Posterior vena cava (tissue), 2 donors: ENCODE measurements at places on chromosomes 13 and 19. TPM values are rescaled to one million over a fixed set of nuclear protein-coding genes. Genes with fewer than 3 reads are reported as not detected.

DNA sequence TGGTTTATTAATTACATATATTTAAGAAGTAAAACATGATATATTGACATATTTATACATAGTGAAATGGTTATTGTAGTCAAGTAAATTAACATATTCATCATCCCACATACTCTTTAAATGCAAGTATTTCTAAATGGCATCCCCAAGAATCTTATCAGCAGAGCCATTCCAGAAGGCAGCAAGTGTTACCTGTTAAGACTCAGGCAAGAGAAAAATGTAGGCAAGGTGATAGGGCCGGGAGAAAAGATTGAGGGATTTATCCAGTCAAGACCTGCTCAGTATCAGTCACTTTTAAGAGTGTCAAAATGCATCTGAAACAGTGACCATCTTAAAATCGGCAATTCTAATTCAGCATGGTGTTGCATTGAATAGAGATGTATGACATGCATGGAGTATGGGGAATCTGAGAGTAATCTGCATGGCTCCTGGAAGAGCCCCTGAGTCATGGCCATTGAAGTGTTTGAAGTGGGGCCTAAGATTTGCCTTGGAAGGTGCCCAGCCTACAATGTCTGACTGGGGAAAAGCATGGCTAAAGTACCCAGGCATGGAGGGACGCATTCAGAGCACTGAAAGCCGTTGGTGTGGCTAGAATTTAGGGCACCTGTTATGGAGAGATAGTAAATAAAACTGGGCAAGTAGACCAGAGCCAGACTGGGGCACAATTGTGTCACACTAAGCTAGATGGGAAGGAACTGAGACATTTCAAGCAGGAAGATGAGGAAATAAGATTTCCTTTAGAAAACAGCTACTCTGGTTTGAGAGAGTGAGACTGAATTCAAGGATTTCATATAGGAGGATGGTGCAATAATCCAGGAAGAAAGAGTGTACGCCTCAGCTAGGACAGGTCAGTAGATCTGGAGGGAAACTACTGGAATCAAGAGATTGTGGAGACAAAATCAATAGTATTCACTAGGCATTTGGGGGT is 25.0 kb upstream of the C1QTNF9B start:
- no peak for DNase-seq

GRCh38 chr13:107250628-107251027 is 682.7 kb upstream of the ARGLU1 start:
- DNase-seq, result no peak

DNA sequence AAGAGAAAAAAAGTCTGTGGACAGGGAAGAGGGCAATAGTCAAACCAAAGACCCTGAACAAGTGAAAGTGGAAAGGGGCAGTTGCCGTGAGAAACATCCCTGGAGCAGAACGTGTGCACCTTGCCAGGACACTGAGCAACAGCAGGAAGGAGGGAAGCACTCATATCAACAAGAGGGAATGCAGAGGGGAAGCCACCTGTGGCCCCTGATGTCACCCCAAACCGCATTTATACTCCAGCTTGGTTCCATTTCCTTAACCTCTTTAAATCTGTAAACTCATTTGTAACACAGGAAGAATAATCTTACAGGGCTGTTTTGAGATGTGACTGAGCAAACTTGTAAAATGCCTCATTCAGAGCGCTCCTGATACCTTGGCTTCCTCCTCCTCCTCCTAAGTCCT is 698.8 kb downstream of the DIAPH3 start:
- DNase-seq, result no peak

DNA sequence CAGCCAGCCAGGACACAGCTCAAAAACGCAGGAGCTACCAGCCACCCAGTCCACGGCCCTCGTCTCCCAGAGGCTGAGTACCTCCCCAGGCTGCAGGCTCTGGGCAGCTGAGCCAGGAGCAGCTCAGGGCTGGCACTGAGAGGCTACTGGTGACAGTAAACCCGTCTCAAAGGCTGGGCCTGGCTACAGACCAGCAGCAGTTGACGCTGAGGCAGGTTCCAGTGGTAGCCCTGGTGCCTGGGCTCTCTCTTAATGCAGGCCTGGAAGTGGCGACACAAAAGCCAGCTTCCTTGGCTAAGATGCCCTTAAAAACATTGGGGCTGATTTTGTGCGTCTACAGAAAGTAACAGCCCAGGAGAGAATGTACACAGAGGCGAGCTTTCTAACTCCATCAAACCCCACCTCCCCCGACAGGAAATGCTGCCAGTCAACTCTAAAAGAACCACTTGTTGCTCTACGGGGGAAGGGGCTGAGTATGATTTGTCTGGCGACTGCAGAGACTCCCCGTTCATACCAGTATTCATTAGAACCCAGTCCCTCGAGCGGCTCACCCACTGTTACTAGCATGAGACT is 126.3 kb downstream of the STK24 start:
- no peak for DNase-seq

The PTGER1 gene
- total RNA-seq, result 0.95 TPM
